ENCODE measurements at places on chromosomes 7 and 10.

DNA sequence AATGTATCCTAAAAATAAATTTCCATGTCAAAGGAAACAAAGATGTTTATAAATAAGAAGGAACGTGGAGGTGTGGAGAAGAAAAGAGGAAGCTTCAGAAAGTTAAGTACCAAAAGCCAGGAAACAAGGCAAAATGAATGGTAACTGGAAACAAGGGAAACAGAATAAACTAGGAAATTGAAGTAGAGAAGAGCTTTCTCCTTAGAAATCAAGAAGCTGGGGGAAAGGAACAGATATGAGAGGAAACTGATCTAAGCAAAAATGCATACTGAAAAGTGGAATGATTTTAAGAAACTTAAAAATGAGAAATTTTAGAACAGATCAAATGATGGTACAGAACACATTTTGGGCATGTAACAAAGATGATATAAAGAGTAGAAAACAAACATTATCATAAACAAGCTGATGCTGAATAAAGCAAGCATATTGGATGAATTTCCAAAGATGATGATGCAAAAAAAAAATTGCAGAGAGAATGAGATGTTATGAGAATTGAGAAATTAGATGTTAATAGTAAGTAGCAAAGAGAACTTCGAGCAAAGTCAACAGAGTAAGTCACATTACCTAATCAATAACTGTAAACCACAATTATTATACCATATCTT is 1.9 kb downstream of the BRAF start:
- DNase-seq, result no peak

GRCh38 chr10:83254698-83255097 is 884.6 kb upstream of the GHITM start:
- no peak for DNase-seq

- DNase-seq, result no peak
These were observed 96.6 kb downstream of the MKLN1 start for GRCh38 chr7:131424219-131424822.

DNA sequence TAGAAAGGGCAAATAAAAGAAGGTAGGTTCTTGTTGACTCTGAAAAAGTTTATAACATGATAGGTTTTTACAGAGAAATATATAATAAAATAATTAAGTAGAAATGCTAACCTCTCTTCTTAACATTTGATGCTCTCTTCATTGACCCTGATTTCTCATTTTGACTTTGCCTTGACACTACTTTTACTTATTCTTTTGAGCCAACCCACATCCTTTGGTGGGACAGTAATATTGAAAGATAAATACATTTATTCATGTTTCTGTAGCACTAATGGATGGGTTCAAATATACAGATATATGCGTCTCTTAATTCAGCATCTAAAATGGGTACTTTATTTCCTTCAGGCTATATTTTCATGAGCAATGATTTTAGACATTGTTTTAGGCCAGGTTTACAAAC is 34.4 kb downstream of the DDC start:
- DNase-seq, result no peak

- no peak for DNase-seq
These were observed 99.3 kb downstream of the FAM53B start for GRCh38 chr10:124644771-124645415.

- no peak for DNase-seq
These were observed 578.9 kb upstream of the SEMA3D start for GRCh38 chr7:85765698-85766298.

- no peak for DNase-seq
These were observed 393.3 kb downstream of the KCNMA1 start for GRCh38 chr10:77244286-77244685.
